Ammon's horn (tissue), 1 donor: ENCODE measurements at places on chromosomes 3 and 15.

DNA sequence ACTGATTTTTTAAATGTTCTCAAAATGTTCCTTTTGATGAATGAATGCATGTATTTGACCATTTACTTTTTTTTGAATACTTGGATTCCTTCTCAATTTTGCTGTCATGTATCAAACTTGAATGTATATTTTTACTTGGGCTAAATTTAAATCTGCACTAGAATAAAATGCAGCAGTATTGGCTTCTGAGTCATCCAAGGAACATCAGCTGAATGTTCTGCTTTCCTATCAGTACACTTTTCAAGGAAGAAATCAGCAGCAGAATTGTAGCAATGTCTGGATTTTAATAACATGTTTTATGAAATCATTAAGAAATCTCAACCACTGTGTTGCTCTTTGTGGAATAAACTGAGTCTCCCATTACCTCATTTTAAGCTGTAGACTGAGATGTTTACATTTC, 57.0 kb upstream of the COL6A6 start:
- DNase-seq, result no peak

DNA sequence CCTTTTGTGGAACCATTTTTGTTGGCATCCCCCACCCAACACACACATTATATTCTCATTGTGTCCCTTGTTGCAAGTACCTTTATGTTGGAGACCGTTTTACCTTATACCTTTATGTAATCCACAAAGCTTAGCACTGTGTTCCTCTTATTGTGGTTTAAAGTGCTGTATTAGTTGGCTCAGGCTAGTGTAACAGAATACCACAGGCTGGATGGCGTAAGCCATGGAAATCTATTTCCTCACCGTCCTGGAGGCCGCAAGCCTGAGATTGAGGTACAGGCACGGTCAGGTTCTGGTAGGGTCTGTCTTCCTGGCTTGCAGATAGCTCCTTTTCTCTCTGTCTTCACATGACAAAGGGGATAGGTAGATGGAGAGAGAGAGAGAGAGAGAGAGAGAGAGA, 302.8 kb downstream of the ROBO2 start:
- DNase-seq, result no peak

DNA sequence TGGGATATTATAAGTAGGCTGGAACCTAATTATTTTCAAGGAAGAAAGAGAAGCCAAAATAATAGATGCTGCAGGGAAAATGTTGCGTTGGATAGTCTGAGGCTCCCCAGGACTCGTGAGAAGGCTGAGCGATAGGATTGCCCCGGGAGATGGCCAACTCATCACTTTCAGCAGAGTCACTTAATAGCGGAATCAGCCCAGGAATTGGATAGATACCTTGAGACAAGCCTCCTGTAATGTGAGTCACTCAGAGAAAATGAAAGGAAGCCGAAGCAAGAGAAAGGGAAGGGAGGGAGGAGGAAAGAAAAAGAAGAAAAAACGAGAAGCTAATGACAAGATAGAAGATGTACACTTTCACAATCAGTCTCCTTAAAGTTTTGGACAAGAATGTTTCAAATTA, 94.3 kb downstream of the SQOR start:
- no peak for DNase-seq

GRCh38 chr15:100572362-100572983, 29.5 kb downstream of the LINS1 start:
- no peak for DNase-seq

GRCh38 chr3:188180114-188180513, 26.2 kb downstream of the LPP start:
- DNase-seq, result no peak

- DNase-seq, result no peak
Measured at GRCh38 chr3:7999384-7999783, 502.2 kb upstream of the LMCD1 start.

- no peak for DNase-seq
Measured at GRCh38 chr3:72227486-72228070, 442.6 kb upstream of the PROK2 start.

GRCh38 chr15:100770661-100771584, 108.7 kb upstream of the ALDH1A3 start:
- DNase-seq, result no peak

- no peak for DNase-seq
Measured at GRCh38 chr3:108152274-108152673, 61.4 kb upstream of the CD47 start.

DNA sequence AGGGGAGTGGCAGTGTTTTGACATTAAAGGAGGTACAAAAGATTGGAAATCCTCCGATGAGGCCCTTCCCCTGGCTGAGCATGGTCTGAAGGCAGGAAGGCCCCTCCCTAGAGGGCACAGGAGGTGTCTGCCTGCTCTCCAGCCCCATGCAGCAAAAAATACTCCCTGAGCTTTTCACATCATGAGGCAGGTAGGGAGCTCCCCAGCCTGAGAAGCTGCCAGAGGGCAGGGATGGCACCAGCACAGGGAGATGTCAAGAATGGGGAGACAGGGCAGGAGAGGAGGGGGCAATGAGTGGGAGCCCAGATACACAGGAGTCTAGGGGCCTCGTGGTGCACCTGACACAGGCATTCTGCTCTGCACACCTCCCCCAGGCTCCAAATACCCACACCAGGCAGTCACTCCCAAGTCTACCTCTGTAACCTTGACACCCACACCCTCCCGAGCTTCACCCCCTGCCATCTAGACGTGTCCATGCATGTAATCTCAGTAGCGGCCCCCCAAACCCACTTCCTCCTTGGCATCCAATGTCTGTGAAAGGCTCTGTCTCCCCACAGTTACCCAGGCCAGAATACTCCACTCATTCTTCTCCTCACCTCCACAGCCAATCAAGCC, 22.9 kb downstream of the GRAMD2A start:
- DNase-seq, result no peak

GRCh38 chr15:80489030-80489594, 84.9 kb downstream of the ARNT2 start:
- DNase-seq, result no peak

DNA sequence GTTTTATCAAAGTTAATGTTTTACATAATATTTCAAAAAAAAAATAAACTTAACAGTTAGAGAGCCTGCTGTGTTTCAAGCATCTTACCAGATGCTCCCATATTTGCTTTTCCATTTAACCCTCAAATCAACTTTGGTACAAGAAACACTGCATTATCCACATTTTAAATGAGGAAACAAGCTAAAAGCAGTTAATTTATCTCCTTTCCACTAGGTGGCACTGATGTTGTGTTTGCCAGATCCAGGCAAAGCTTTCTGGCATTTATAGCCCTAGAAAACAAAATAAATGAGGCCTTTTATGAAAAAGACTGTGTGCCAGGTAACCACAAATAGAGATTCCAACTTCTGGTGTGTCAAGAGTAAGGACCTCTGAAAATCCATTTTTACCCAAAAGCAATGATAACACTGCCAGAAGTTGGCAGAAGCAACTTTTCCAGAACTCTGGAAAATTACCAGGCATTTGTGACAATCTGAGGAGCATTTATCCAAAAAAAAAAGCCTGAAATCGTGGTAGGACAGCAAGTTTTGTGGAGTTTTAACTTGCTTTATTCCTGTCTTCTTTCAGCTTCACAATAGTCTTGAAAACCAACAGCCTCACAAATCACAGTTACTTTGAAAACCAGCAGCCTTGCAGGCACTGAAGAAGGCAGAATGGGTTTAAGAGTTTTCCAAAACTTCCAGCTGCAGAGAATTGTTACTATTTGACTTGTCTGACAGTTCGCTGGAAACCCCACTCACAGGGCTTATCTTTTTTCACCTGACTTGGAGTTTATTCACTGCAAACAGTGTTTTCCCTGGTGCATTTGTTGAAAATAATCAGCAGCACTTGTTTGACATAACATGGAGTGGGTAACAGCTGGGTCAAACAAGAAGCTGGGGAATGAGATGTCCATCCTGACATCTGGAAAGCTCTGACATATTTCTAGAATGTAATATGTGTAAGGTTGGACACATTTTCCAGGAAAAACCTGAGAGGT, 9.2 kb downstream of the FAM162A start:
- DNase-seq, result peak; percentile 65

DNA sequence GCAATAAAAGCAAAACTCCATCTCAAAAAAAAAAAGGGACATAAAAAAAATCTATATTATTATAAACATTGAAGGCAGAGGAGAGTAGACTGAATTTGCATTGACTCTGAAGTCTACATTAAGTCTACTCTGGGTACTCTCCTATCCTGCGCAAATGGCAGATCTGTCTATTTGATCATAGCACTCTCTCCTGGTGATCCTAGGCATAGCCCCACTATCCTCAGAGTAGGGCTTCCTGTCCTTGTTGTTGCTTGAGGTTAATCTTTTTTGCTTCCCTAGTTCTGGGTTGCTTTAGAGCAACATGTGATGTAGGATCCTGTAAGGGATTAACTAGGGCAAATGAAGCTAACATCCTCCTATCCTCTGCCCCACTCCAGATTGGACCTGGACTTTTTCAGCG, 82.1 kb upstream of the LRRFIP2 start:
- DNase-seq, result no peak

- DNase-seq, result no peak
Measured at GRCh38 chr15:82543160-82543559, 2.9 kb upstream of the RPS17 start.

DNA sequence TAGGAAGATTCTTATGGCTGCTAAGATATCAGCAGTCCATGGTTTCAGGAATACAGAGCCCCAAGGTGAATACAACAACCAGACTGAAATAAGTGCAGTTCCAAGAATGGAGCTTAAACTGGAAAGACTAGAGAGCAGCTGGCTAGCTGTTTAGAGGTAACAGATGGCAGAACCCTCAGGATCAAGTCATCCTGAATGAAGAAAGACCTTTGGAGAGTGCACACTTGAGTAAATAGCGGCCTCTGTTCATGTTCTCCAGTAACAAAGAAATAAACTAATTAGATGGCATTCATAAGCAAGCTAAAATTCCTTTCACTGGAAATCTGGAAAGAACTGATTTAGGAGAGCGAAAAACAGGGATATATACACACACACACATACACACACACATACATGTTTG, 968.4 kb downstream of the FHIT start:
- no peak for DNase-seq

DNA sequence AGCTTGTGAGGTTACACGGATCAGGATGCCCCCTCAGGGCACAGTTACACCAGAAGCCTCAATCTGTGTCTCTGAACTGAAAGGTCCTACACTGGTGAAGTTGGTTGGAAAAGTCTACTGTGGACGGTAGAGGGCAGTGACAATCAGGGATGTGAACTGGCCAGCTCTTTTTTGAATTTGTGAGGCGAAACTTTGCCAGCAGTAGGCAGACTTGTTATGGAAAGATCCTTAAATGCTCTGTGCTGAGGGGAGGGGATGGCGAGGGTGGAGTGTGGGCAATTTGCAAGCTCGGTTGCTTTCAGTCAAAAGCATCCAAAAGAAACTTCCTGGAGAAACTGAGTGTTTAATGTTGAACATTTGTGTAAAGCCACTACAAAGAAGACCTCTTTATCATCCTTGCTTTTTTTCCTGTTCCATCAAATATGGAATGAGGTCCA, 127.4 kb upstream of the ABHD17C start:
- DNase-seq, result peak; percentile 83

DNA sequence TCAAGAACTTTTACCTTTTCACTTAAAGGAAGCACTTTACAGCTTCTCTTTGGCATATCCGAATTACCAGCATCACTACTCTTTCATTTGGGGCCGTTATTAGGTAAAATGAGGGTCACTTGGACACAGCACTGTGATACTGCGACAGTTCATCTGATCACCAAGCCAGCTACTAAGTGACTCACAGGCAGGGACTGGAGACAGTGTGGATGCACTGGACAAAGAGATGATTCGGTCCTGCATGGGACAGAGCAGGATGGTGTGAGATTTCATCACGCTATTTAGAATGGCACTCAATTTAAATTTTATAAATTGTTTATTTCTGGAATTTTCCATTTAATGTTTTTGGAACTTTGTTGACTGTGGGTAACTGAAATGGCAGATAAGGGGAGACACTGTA, 166.9 kb upstream of the IL12A start:
- DNase-seq, result no peak

GRCh38 chr15:69562116-69562515, 109.5 kb downstream of the RPLP1 start:
- DNase-seq, result no peak

GRCh38 chr3:171556574-171557145, 96.5 kb upstream of the TNIK start:
- DNase-seq, result no peak

- no peak for DNase-seq
Measured at GRCh38 chr3:44160818-44161217, 80.9 kb upstream of the TOPAZ1 start.

DNA sequence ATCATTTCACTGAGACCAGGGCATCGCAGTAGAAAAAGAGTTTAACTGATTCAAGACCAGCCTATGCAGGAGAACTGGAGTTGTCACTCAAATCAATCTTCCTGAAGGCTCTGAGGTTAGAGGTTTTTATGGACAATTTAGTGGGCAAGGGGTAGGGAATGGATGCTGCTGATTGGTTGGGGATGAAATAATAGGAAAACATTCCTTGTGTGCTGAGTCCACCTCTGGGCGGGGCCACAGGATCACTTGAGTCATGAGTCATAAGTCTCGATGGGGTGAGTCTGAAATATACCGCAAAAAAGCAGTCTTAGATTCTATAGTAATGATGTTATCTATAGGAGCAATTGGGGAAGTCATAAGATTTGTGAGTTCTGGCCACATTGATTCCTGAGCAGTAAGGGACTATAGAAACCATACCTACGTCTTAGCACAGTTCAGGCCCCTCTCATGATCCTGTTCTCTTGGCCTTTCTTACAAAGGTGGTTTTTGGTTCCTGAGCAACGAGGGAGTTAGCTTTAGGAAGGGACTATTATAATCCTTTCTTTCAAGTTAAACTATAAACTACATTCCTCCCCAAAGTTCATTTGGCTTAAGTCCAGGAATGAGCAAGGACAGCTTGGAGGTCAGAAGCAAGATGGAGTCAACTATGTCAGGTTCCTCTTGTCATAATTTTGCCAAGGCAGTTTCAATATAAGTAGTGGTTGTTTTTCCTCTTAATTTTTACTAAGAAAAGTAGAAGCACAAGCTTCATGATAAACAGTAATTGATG, 2.7 kb upstream of the OPA1 start:
- no peak for DNase-seq

- no peak for DNase-seq
Measured at GRCh38 chr15:69685512-69686452, 233.2 kb downstream of the RPLP1 start.

GRCh38 chr3:44883999-44884431, 9.6 kb downstream of the TGM4 start:
- peak; percentile 50 for DNase-seq

- no peak for DNase-seq
Measured at GRCh38 chr3:851098-851790, 241.6 kb upstream of the CNTN6 start.

DNA sequence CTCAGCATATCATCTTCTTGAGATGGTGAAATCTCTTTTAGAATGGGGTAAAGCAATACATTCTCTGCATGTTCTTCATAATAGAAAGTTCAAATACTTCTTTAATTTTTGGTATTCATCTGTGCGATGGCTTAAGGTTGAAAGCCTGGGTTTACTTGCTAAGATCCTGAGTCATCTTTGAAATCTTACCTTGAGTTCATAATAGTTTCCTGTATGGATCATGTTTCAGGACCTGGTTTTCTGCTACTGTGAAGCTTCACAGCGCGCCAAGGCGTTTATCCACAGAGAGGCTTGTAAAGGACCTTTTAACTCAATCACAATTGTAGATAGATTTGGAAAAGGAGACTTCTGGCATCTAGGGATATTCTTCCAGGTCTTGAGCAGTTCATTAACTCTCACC, 39.0 kb downstream of the MED12L start:
- DNase-seq, result no peak

GRCh38 chr15:33795070-33795469, 173.2 kb upstream of the CHRM5 start:
- DNase-seq, result no peak
